ENCODE measurements at places on chromosomes 16 and 17.

DNA sequence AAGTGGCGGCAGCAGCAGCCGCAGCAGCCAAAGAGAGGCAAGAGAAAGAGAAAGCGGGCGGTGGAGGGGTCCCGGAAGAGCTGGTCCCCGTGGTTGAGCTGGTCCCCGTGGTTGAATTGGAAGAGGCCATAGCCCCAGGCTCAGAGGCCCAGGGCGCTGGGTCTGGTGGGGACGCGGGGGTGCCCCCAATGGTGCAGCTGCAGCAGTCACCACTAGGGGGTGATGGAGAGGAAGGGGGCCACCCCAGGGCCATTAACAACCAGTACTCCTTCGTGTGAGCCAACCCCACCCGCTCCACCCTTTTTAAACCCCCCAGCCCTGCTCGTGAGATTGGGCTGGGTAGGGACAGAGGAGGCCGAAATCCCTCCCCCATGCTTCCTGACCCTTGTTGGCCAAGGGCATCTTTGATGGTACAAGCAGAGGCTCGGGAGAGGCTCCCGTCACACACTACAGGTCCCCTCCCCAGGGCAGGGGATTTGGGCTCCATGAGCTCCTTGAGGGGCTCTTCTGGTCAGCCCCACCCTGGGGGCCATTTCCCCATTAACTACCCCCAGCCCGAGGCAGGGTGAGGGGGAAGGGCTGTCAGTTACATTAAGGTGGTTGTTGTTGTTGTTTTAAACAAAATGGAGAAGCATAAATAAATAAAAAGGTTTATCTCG is 4.6 kb upstream of the ATP2A1 start:
- DNase-seq: no peak

- no peak for DNase-seq
Measured at GRCh38 chr16:16154281-16154951, 68.9 kb downstream of the ABCC6 start.

DNA sequence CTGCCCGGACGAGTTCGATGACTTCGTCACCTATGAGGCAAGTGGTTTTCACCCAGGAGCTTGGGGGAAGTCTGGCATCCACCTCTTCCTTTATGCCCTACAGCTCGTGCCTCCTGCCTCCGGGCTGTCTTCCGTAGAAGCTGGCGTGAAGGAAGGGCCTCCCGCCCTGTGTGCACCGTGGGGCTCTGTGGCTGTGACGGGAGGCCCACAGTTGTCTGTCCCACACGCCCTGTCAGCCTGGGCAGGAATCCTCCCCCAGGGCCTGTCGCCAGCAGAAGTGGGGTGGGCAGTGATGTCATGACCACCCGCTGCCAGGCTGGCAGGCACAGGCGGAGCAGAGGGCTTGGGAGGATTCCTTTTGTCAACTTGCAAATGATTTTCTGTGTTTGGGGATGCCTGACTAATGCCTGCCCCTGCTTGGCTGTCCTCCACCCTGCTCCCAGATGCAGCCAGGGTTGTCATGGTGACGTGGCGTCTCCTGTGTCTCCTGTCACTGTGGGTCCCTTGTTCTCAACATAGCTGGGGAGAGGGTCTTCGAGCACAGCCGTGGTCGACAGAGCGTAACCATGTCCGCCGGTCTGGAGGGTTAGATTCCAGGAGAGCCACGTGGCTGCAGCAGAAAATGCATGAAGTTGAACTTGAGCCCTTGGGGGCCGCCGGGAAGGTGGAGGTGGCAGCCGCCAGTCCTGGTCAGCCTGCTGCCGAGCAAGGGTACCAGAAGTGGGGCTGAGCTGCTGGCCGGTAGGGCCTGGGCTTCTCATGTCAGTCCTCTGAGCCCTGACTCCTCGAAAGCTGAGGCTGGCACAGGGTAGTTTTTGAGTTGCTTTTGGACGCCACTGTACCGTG is 46.1 kb downstream of the RAB11FIP3 start:
- no peak for DNase-seq

DNA sequence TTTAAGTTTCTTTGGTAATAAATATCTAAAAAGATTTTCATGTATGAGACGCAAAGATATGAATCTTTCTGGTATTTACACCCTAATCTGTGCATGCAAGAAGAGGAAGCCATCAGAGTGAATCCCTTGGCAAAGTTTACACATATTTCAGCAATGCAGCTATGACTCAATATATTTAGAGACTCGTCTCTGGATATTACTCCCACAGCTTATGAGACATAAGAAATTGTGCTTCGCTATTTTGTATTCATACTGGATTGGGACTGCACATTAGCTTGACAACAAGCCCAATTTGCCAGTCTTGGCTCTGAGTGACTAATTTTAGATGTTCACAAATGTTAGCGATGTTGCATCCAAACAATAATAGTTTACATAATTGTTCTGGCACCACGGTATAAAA is 532.0 kb downstream of the CDH11 start:
- DNase-seq: no peak

GRCh38 chr17:75412455-75413317 is 7.2 kb upstream of the GRB2 start:
- no peak for DNase-seq

- DNase-seq: no peak
Measured at GRCh38 chr16:27066668-27067537, at the start of gene C16orf82. Gene C16orf82, plus strand, starts transcription at chr16:27066927.

Measured in GM12878 (cell line).